Skeletal muscle cell (primary cell): ENCODE measurements at places on chromosomes 3 and 15.
A peak's percentile ranks its signal among the peaks of the same experiment; 100 is the strongest.

GRCh38 chr15:66491846-66492245 is 5.7 kb downstream of the SNAPC5 start:
- no peak for DNase-seq

DNA sequence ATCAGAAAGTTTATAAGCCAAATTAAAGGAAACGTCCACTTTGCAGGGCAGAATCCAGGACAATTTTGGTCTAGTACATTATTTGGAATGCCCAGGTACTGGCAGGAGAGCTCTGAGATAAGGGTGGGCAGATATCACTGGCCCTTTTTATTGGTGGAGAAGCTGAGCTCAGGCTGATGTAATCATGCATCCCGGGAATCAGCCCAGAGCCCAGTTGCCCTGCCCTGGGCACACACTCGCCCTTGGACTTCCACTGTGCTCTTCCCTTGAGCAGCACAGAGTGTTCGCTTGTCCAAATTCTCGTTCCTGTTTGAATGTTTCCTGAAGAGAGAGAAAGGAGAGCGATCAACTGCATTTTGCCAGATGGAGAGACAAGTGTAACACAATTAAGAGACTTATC is 3.7 kb downstream of the AQP9 start:
- no peak for DNase-seq

GRCh38 chr15:31034152-31034551 is 42.7 kb upstream of the MTMR10 start:
- no peak for DNase-seq

GRCh38 chr3:58635371-58636285 is 30.9 kb downstream of the FAM3D start:
- no peak for DNase-seq

DNA sequence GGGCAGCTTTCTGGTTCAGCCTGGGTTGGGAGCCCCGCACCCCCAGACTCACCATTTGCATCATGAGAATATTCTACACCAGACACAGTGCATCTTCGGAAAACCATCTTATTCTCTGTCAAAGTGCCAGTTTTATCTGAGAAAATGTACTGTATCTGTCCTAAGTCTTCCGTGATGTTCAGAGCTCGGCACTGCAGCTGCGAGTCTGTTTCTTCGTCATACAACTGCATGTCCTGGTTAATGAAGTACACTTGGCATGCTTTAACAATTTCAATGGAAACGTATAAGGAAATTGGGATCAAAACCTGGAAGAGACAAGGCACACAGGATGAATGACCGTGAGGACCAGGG is 141.5 kb downstream of the ATP10A start:
- DNase-seq = no peak

DNA sequence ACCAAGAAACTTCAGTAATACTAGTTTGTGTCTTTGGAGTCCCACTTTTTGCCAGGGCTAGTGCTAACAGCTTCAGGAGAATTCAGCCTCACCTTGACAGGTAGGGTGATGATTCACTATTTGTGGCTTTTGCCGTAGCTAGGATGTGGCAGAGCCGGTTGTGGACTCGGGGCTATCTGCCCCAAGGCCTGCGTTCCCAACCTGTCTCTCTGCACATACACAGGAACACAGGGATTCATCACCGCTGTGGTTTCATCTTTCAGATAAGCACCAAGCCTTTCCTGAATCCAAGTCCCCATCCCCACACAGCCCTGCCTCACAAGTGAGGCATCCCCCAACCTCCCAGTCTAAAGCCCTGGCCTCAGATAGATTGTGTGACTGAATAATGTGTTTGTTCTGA is 45.2 kb upstream of the POLG start:
- no peak for DNase-seq

- DNase-seq = no peak
Measured at GRCh38 chr3:187024536-187025226, 94.4 kb downstream of the ST6GAL1 start.

- DNase-seq = no peak
Measured at GRCh38 chr3:142912402-142913172, 23.7 kb upstream of the PCOLCE2 start.

- DNase-seq = no peak
Measured at GRCh38 chr3:111954228-111954990, 24.4 kb upstream of the ABHD10 start.

- no peak for DNase-seq
Measured at GRCh38 chr3:189720736-189721417, 89.7 kb downstream of the TP63 start.

GRCh38 chr3:160009525-160009924 is 20.9 kb downstream of the IL12A start:
- no peak for DNase-seq

DNA sequence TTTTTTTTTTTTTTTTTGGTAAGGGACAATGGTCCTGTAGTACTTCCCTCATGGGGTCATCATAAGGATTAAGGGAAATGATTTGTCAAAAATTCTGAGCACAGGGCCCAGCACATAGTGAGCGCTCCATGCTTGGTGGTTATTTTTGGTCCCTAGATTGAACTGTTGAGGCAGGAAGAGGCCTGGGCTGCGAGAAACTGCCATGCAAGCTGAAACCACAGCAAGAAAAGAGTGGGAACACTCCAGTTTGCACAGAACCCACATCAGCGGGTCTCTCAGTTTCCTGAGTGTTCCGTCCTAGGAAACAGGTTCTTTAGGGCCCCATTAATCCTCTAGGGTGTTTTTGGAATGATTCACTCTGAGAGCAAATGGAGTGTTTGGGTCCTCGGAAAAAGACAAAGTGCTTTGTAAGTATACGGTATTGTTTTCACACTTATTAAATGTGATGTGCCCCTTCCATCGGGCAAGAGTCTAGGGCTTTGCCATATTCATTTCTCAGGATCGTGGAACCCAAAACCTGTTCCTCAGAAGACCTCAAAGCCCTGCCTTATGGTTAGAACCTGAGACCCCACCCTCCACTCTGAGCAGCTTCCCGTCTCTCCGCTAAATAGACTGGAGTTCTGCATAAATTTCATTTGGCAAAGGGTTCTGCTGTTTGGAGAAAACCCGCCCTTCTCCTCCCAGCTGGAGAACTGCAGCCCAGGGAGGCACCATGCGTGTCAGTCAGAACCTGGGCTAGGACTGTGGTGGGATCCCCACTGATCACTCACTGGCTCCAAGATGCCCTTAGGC is 60.4 kb downstream of the SPSB4 start:
- DNase-seq = no peak

- DNase-seq = peak; percentile 67
Measured at GRCh38 chr3:30496066-30496966, 110.1 kb upstream of the TGFBR2 start.

- DNase-seq = no peak
Measured at GRCh38 chr15:85489773-85490493, 109.5 kb downstream of the AKAP13 start.

GRCh38 chr3:175893566-175893965 is 1034.4 kb downstream of the NAALADL2 start:
- DNase-seq = no peak

- no peak for DNase-seq
Measured at GRCh38 chr15:77620297-77620696, 12.4 kb downstream of the LINGO1 start.

DNA sequence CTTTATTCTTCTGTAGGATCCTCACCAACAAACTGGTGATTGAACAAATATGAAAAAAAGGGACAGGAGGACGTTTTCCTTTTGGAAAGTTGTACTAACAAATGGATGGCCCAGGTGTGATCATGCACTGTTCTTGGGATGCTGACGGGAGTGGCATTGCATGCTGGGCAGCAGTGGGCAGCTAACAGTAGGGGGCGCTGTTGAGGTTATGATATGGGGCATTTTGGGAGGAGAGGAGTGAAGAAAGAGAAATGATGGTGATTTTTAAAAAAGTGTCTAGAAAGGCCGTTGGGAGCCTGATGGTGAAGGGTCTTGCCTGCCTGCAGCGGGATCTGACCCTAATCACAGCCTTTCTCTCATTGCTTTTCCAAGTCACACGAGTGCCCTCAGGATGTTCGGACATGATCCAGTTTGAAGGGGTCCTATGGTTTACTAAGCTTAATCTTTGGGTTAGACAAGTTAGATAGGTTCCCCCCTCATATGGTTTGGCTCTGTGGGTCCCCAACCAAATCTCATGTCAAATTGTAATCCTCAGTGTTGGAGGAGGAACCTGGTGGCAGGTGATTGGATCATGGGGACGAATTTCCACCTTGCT is 46.2 kb upstream of the PRTG start:
- DNase-seq = no peak

GRCh38 chr15:87959080-87959479 is 297.5 kb downstream of the NTRK3 start:
- DNase-seq = no peak

GRCh38 chr3:26193558-26193957 is 403.7 kb downstream of the OXSM start:
- DNase-seq = no peak

- no peak for DNase-seq
Measured at GRCh38 chr15:46344915-46345314, 710.1 kb downstream of the SQOR start.

- DNase-seq = no peak
Measured at GRCh38 chr3:187013159-187013716, 82.9 kb downstream of the ST6GAL1 start.

- no peak for DNase-seq
Measured at GRCh38 chr3:185582871-185583270, 3.2 kb upstream of the SENP2 start.

DNA sequence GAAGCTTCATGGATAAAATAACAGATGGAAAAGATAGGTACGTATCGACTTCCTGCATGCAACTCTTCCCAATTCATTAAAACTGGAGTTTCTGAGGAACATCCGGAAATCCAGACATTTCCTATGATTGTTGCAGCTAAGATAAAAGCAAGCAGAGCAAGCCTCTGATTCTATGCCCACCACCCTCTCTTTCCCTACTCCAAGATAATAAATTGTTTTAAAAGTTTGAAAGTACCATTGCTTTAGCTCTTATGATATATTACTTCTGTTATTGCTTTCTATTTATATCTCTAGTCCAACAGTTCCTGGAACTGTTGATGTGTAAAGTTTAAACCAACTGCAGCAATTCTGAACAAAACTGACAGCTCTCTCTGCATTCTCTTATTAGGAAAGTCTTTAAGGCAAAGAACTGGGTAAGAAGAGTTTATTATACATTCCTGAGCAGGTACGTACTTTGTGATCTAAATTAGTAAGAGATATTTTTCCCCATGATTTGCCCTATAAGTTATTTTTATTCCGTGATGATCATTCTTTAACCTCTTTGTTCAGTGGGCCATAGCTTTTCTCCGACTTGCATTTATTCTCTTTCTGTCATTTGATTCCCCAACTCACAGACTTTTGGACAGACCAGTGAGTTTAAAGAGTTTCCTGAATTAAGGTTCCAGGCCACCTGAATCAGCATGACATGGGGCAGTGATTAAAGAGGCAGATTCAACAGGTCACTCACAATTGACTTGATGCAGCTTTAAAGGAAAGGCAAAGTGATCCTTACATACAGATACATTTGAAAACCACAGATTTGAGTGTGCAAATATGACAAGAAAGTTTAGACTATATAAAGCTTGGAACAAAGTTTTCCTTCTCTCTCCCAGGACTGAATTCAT is 94.2 kb upstream of the THRB start:
- DNase-seq = no peak

DNA sequence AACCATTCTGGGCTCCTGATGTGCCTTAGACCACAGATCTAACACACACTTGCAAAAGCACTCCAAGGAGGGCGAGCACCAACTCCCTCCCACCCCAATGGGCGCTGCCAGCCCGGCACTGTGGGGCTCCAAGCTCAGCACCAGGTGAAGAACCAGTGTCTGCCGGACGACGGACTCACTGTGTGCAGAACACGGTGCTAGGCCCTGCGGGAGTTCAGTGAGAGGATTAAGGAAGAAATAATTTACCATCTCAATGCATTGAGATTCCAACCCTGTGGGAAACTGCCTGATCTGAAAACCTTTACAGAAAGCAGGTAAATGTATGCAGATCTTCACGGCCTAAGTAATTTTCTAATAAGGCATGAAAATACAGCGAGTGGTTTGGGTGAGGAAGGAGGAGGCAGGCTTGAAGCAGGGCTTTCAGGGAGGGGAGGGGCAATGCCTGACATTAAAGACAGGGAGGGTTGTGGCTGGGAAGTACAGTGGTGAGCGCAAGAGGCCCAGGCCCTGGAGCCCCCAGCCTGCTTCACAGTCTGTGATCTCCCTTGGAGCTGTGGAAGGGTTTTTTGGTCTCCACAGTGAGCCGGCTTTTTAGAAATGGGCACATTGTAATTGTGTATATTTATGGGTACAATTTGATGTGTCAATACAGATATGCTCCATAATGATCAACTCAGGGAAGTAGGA is 35.6 kb upstream of the CHRNB4 start:
- no peak for DNase-seq

DNA sequence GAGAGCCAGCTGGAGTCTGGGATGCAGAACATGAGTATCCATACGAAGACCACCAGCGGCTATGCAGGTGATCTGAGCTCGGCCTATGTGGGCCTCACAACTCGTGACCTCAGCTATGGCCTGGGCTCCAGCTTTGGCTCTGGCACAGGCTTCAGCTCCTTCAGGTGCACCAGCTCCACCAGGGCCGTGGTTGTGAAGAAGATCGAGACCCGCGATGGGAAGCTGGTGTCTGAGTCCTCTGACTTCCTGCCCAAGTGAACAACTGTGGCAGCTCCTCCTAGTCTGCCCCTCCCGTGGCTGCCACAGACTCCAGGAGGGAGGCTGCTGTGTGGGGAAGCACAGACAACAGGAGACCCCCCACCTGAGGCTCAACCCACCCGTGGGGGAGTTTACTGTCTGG is 3.6 kb upstream of the KPNA4 start:
- DNase-seq = no peak

DNA sequence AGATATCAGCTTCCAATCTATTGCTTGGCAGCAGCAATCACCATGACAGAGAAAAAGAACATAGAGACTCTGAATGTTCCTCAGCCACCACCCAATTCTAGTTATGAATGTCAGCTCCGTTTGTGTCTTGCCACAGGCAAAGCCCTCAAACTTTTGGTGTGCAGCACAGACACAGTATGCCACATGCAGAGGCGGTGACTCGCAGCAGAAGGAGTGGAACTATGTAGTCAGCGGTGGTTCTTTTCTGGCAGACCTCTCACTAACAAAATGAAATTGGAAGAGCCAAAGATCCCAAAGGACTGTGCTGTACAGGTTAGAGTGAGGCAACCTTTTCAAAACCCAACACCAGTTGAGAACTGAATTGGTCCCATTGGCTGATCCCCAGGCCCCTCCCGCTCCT is 220.9 kb downstream of the SLC9A9 start:
- DNase-seq = peak; percentile 81

DNA sequence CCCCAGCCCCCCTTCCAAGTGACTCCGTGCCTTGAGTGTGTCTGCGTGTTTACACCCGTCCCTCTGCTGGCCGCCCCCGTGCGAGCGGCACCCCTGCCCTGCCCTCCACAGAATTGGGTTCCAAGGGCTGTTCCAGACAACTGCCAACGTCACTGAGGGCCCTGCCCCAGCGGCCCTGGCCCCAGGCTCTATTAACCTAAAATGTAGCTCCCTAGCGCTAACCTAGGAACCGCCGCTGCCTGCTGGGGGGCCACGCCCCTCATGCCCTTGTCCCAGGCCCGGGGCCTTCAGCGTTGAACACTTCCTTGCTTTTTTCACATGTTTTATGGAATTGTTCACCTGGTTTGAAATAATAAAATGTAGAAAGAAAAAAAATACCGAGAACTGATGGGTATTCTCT is 10.0 kb upstream of the SEMA3B start:
- DNase-seq = no peak

- peak; percentile 87 for DNase-seq
Measured at GRCh38 chr15:52246686-52247431, 48.7 kb downstream of the MYO5C start.

- DNase-seq = no peak
Measured at GRCh38 chr3:72441284-72441994, 406.8 kb downstream of the SHQ1 start.

GRCh38 chr3:23726811-23727548 is 78.8 kb upstream of the UBE2E1 start:
- no peak for DNase-seq

- DNase-seq = no peak
Measured at GRCh38 chr15:37109168-37109871, 9.0 kb upstream of the MEIS2 start.
